Kidney epithelial cell (primary cell): ENCODE measurements at places on chromosomes 7 and 10. TPM values are rescaled to one million over a fixed set of nuclear protein-coding genes. Genes with fewer than 3 reads are reported as not detected.

- no peak for DNase-seq
These were observed 10.6 kb downstream of the GPR146 start for GRCh38 chr7:1054861-1055450.

DNA sequence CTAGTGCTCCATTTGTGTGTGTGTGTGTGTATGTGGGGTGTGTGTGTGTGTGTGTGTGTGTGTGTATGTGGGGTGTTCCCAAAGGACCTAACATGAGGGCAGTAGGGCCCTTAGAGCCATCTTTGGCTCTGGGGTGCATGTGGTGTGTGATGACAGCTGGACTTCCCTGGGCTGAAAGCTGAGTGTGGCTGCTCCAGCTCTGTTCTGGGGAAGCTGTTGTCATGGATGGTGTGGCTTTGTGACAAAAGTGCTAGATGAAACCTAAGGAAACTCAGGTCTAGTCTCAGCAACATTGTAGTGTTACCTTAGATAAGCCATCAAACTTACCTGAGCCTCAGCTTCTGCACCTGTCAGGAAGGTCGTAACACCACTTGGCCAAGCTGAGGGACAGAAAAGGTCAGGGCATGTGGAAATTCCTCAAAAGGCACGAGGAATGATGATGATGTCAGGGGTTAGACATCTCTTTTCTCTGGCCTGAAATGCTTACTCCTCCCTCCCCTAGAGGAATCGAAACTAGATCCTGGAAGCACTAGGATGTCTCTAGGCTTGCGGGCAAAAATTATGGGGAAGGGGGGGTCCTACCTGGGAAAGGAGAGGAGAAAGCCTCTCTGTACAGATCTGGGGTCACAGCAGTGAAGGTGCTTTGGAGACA is 115.4 kb downstream of the RPS24 start:
- no peak for DNase-seq

DNA sequence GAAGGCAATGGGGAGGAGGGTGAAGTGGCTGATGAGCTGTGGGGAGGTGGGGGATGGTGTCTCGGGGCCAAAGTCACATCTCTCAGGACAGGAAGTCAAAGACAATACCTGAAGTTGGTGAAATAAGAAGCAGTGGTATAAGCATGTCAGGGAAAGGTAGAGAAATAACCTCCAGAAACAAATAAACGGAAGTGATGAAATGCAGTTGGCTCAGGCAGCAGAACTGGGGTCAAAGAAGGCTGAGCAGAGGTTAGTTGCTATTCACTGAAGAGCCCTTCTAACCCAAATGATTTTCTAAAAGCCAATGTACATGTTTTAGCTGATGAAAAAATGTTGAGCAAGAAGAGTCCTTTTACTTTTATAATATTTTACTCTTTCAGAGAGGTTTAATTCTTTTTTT is 78.6 kb upstream of the ADRB1 start:
- DNase-seq: no peak

DNA sequence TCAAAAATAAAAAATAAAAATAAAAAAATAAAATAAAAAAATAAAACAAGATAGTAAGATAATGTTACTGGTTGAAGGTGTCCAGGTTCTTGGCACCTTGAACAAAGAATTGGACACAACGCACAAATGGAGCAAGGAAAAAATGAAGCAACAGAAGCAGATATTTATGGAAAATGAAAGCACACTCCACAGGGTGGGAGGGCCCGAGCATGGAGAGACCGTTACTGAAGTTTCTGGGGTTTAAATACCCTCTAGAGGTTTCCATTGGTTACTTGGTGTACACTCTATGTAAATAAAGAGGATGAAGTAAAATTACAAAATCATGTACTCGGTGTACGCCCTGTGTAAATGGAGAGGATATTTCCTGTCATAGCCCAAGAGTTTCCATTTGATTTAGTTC is 15.7 kb upstream of the PFKP start:
- DNase-seq: no peak

GRCh38 chr7:29611941-29612544 is 48.4 kb downstream of the PRR15 start:
- DNase-seq: no peak

GRCh38 chr10:126734015-126734414 is 63.5 kb upstream of the C10orf90 start:
- no peak for DNase-seq

- DNase-seq: no peak
These were observed 163.2 kb downstream of the TCF7L2 start for GRCh38 chr10:113113241-113113640.

The VAX1 gene
- total RNA-seq: 0.08 TPM in 1 of 2 replicates, not detected in the other

GRCh38 chr10:114102256-114102655 is 58.6 kb downstream of the ADRB1 start:
- no peak for DNase-seq

The CALU gene
- total RNA-seq: 198 and 210 TPM in 2 replicates

- DNase-seq: no peak
These were observed 11.1 kb upstream of the TFEC start for GRCh38 chr7:116041615-116042014.

The CALHM3 gene
- total RNA-seq: not detected in 2 replicates

- DNase-seq: no peak
These were observed 186.1 kb downstream of the WDR37 start for GRCh38 chr10:1241973-1242935.

DNA sequence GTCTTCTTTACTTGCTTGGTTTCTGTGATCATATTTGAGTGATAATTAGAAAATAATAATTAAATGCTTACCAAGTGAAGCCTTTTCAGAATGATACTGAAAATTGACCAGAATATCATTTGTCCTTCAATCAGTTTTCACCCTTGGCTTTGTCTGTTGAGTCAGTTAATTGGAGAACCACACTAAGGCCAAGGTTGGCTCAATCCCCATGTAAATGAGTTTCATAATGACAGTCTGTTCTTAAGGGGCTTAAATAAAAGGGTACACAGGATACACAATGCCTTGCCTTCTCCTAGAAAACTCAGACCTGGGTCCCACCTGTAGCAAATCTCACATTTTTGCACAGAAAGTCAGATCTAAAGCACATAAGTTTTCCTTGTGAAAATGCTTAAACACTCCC is 31.3 kb upstream of the EGR2 start:
- DNase-seq: no peak

The FGL2 gene
- total RNA-seq: 0.13 and 0.21 TPM in 2 replicates

DNA sequence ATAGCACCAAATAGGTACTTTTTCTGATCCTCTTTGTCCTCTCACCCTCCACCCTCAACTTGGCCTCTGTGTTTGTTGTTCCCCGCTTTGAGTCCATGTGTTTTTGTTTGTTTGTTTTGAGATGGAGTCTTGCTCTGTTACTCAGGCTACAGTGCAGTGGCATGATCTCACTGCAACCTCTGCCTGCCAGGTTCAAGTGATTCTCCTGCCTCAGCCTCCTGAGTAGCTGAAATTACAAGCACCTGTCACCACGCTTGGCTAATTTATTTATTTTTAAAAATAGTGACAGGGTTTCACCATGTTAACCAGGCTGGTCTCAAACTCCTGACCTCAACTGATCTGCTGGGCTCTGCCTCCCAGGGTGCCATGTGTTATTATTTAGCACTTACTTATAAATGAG is 5.3 kb downstream of the ZNF273 start:
- no peak for DNase-seq
